ENCODE measurements at places on chromosomes 7 and 10.
A peak's percentile ranks its signal among the peaks of the same experiment; 100 is the strongest.

GRCh38 chr7:146321301-146321700 is 204.7 kb downstream of the CNTNAP2 start:
- DNase-seq = no peak

DNA sequence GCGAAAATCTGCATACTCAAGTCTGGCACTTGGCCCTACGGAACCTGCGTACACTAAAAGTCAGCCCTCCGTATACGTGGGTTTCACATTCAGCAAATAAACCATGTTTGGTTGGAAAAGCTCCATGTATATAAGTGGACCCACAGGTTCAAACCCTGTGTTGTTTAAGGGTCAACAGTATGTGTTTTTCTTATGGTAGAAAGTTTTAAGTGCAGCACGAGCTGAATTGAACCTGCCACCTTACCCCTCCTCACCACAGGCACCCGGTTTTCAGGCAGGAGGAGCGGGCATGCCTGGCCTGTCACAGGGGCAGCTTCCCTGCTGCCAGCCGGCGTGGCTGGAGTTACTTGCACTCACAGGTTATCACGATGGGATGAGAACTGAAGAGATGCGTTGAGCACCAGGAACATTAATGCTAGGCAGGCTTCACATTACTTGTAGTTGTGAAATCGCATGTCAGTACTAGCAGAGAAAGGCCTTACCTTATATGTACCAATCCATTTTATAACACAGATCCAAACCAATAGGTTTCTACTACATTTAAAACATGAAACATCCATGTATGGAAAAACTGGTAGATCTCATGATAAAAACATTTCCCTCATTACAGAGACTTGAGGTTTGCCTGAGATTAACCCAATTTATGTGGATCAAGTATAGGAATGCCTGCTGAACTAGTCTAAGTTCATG is 12.9 kb downstream of the INSIG1 start:
- DNase-seq = peak; percentile 71

GRCh38 chr10:71647526-71648253 is 71.9 kb downstream of the C10orf105 start:
- no peak for DNase-seq

DNA sequence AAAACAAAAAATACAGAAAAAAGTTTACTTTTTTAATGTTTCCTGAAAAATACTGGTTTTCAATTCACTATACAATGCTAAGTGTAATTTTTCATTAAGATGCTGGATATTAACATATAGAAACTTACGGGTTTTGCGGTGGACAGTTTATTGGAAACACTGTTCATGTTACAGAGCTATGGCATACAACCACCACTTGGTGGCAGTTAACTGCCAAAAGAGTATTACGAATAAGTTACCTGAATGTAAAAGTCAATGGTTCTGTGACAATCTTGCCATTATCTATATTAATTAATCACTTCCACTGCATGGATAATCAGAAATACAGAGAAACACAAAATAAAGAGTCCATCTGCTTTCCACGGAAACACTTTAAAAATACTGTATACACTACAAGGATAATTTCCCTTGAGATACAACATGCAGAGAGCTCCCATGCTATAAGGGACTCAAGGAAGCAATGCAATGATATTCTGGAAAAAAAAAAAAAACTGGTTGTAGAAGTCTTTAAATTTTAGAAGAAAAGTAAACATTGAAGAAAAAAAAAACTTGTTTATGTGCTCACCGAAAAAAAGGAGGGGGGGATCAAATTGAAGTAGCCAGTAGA is 97.0 kb downstream of the TPK1 start:
- no peak for DNase-seq

DNA sequence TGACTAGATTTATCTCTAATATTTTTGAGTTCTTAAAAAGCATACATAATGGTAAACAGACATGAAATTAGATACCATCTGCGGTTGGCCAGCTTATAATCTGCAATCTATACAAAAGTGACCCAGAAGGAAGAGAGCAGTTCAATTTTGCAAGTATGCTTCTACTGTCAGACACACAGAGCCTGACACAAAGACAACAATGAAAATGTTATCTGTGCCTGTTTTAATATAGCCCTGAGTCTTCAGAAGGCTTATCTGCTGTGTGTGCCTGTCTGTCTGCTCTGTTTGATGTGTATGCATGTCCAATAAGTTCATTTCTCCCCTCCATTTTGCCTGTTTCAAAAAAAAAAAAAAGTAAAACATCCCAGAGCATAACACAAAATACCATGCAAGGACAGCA is 73.3 kb upstream of the FHIP2A start:
- DNase-seq = no peak

- no peak for DNase-seq
Measured at GRCh38 chr7:127809261-127809702, 157.3 kb downstream of the SND1 start.

- DNase-seq = no peak
Measured at GRCh38 chr10:60099998-60100747, 193.8 kb upstream of the CCDC6 start.

DNA sequence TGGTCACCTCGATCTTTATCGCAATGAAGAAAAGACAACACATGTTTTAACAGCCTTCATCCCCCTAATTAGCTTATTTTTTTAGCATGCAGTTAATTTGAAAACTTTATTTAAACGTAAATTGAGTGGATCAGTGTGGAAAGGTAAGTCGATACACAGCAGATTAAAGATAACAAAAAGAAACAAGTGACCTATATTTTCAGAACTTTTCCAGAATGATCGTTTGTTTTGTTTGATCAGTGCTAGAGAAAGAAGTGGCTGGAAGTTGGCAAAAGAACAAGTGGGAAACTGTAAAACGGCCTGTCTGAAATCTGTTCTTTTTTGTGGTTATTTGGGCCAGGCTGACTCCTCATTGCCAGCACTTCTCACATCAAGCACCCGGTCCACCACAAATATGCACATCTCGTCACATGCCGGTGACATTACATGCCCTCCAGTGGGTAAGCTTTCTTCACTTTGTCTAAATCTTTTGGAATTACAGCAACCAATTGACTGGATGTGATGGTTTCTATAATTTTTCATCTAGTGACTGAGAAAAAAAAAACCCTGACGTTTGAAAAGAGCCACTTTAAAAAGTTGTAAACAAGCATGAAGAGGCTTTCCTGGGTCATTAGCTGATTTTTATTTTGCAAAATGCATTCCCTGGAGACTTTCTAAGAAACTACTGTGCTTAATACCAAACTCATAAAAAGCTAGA is 33.2 kb downstream of the C7orf33 start:
- no peak for DNase-seq

DNA sequence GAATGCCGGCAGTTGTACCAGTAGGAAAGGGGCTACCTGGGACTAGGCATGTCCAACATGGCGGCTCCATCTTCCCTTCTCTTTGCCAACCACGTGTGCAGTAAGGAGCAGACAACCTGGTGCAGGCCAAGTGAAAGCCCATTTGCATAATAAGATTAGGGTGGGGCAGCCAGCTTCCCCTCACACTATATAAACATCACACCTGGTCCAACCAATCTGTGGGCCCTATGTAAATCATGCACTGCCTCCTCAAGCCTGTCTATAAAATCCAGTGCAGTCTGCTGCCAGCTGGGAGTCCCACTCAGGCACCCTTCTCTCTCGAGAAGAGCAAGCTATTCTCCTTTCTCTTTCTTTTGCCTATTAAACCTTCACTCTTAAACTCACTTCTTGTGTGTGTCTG is 429.3 kb downstream of the CALN1 start:
- DNase-seq = no peak

DNA sequence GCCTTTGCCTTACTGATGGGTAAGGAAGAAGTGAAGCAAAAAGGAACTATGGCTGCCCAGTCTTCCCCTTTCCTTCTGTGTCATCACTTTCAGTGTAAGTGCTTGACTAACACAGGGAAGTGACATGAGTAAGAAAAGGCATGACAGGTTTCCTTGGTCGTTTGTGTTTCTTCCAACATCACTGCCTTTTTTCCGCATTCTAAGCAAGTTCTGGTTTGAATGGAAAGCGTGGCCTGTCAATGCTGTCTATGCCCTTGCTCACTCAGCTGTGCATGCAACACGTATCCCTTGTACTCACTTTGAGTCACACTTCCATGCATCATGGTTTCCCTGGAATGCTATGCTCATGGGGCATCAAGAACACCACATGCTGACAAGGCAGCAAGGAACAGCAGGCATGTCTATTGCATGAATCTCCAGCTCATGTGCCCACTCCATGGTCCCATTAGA is 111.8 kb downstream of the OAT start:
- no peak for DNase-seq

GRCh38 chr7:17524746-17525145 is 226.3 kb downstream of the AHR start:
- DNase-seq = no peak

DNA sequence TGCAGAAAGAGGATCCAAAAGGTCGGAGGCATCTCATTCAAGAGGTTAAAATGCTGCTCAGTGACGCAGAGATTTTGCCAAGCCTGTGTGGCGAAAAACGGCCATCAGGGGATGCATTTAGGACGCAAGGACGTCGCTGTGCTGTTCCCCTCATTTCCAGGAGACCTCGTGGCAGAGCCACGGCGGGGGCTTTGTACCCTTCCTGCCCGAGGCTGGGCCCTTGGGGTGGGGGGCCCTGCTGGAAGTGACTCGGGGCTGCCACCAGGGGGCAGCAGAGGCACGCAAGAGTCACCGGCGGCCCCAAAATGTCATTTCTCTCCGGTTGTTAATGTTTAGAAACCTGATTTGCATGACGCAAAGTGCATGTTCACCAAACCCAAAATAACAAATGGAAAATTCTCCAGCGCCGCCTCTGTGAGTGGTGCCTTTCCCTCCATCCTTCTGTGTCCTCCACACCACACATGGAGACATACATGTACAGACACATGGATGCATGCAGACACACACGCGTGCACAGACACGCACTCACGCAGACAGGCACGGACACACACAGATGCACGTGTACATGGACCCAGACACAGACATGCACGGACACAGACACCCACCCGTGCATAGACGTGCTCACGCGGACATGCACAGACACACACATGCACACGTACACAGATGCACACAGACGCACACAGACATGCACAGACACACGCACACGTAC is 51.0 kb upstream of the NKX6-2 start:
- no peak for DNase-seq

- DNase-seq = no peak
Measured at GRCh38 chr7:42946627-42946950, 14.4 kb downstream of the MRPL32 start.

DNA sequence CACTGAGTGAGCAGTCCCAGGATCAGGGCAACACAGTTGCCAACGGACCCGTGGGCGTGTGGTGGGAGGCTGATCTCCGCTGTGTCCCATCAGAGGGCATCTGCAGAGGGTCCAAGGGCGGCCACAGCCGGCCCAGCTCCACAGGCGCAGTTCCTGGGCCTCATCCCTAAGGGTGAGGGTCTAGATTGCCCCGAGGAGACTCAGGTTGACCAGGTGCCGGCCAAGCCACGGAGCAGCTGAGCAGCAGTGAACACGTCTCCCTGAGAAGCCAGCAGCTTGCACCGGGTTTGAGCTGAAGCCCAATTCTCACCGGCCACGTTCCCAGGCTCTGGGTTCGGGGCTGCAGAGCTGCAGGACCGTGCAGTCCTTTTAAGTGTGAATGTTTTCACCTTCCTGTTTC is 58.8 kb upstream of the ADGRA1 start:
- no peak for DNase-seq

GRCh38 chr10:53786236-53786900 is 1013.8 kb upstream of the MBL2 start:
- DNase-seq = no peak

GRCh38 chr7:16403475-16403874 is 17.9 kb downstream of the CRPPA start:
- no peak for DNase-seq

DNA sequence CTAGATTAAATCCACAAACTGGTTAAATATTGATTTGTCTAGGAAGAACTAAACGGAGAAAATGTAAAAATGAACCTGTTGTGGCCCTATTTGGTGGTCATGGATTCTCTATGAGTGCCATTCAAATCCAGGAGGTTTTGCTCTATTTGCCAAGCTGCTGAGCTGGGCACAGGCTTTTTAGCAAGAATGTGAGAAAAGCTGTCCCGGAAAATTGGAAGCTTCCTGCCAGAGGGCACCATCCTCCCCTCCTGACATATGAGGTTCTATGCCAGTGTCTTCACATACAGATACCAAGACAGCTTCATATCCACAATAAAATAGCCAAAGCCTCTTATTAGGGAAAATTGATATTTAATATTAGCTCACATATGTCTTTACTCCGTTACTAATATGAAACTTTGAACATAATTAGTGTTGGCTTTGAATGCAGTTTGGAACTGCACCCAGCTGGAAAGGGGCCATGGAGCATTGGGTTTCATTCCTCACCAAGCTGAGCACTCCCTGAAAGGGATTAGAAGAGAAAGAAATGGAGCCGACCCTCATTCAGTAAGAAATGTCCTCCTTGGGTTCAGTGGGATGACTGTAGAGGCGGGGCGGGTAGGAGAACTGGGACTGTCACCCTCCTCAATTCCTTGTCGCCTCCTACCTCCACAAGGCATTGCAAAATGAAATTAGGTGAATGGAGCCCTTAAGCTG is 47.8 kb downstream of the NRCAM start:
- DNase-seq = no peak

DNA sequence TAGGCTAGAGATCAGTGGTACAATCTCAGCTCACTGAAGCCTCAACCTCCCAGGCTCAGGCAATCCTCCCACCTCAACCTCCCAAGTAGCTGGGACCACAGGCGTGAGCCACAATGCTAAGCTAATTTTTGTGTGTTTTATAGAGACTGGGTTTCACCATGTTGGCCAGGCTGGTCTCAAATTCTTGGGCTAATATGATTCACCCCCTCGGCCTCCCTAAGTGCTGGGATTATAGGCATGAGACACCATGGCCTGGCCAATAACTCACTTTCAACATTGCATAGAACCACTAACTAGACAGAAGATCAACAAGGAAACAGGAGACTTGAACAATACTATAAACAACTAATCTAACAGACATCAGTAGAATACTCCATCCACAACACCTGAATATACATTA is 191.7 kb downstream of the LRRN3 start:
- no peak for DNase-seq

DNA sequence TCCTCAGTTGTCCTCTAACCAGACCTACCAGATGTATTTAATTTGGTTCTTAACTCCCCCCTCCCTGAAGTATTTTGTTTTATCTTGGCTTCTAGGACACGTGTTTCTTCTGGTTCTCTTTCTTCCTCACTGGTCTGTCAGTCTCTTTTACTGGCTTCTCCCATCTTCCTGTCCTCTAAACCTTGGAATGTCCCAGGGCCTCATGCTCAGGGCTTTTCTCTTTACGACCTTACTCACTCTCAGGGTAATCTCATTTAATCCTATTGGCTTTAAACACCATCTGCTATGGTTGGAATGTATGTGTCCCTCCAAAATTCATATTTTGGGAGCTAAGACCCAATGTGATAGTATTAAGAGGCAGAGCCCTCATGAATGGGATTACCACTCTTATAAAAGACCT is 418.2 kb upstream of the PODXL start:
- DNase-seq = no peak
